Nephron progenitor cell (in vitro differentiated cells): ENCODE measurements at places on chromosomes 6 and 20.
A peak's percentile ranks its signal among the peaks of the same experiment; 100 is the strongest.

DNA sequence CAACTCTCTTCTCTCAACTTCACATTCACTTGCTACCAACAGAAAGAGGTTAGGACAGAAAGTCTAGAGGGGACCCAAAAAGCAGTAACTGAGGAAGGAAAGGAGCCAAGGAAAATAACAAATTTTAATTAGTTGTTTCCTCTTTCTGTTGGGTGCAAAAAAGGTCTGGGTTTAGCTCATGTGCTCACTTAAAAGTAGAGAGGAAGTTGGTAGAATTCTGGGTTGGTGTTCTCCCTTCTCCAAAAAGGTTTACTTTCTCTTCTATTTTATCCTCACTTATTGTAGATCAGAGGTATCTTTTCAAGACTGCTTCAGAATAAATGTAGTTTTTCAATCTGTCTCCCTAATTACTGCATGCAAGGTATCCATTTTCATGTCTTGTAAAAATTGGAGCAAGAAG is 42.8 kb downstream of the MAP3K7 start:
- no peak for DNase-seq

GRCh38 chr6:150547502-150548222 is 52.0 kb upstream of the PLEKHG1 start:
- DNase-seq, result peak; percentile 15

DNA sequence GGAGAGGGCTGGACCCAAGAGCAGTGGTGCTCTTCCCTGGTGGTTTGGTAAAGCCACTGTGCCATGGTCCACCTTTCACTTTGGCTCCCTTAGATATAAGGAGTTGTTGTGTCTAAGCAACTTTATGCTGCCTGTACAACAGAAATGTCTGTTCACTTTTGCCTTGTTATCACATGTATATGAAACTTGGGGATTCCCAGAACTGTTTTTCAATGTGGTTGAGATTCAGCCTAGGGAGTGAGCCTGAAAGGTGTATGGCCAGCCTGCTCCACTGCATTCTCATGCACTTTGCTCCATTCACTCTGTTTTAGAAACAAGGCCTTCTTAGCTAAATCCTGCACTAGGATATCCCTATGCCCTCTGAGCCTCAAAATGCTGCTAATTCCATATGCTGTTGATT is 234.5 kb upstream of the THEMIS start:
- no peak for DNase-seq

- no peak for DNase-seq
Observed at GRCh38 chr6:109801794-109802193, 110.7 kb downstream of the FIG4 start.

GRCh38 chr6:147741389-147741788 is 232.9 kb downstream of the SAMD5 start:
- DNase-seq, result no peak

GRCh38 chr6:148440877-148441453 is 98.3 kb downstream of the SASH1 start:
- DNase-seq, result peak; percentile 13

DNA sequence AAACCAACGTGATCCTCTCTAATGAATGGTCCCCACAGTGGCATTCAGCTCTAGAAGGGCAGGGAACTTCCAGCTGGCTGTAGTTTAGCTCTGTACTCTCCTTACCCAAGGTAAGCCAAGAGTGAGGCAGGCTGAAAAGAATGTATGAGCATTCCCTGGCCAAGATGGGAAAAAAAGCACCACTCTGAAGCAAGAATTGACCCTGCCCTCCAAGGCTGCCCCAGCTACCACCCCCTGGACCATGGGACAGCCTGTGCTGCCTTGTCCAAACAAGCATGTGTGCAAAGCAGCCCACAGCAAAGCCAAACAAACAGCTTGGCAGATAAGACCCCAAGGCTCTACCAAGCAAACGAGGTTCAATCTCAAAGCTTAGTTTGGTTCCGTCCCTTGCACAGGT is 73.9 kb downstream of the GFOD1 start:
- DNase-seq, result no peak

DNA sequence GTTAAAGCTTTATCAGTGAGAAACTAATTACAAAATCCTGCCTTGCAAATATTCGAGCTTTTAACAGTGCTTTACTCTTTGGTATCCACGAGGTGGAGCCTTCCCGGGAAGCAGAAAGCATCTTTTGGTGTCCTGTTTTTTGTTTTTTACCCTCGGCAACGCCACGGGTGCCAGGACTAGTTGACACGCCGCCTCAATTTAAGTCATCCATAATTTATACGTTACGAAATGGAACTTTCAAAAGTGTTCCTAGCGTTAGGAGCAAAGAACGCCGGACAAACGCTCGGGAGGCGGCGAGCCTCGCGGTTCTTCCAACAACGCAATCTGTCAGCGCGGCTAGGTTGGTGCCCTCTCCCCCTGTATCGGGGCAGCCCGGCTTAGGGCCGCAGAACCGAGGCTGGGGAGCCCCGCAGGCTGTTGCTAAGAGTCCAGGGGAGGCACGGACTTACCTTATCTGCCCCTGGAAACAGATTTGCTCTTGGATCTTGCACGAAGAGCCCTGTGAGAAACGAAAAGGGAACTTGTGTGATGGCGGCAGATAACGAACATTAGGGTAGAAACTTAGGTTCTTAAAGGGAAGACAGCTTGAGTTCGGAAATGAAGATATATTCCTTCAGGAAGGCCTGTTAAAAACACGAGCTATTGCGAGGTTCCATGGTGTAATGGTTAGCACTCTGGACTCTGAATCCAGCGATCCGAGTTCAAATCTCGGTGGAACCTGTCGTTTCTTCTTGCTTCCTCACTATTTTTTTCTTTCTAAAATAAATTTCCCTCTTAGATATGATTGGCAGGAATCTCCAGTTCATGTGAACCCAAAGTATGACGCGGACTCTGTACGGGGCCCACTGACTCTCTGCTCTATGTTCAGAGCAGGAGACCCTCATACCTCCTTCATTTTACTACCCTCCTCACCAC is 46.2 kb upstream of the ZNF184 start:
- peak; percentile 59 for DNase-seq

GRCh38 chr6:15752820-15753219 is 90.0 kb upstream of the DTNBP1 start:
- no peak for DNase-seq
